NCI-H2081 (cell line): ENCODE measurements at places on chromosomes 2 and 18.

- no peak for DNase-seq
These were observed 45.0 kb downstream of the LAMA1 start for GRCh38 chr18:7072593-7072992.

GRCh38 chr2:181140414-181140813, 160.0 kb downstream of the UBE2E3 start:
- DNase-seq = peak; percentile 79

- DNase-seq = no peak
These were observed 3.2 kb downstream of the GPR35 start for GRCh38 chr2:240628507-240628807.

- no peak for DNase-seq
These were observed 96.9 kb downstream of the PHLPP1 start for GRCh38 chr18:62812242-62812641.

DNA sequence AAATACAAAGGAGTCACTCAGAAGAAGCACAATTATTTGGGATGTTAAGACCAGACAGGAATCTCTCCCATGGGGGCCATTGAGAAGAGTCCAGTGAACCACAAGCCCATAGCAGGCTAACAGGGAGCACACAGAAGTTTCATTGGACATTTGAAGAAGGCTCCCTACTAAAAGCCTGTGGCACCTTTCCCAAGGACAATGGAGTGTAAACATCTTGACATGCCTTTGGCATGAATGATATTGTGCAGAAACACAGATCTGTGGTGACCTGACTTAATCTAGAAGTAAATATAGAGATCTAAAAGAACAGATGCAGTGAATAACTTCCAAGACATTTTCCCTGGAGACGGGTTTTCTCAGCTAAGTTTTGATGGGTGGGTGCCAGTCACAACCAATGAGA, 221.5 kb downstream of the EPHA4 start:
- DNase-seq = no peak

DNA sequence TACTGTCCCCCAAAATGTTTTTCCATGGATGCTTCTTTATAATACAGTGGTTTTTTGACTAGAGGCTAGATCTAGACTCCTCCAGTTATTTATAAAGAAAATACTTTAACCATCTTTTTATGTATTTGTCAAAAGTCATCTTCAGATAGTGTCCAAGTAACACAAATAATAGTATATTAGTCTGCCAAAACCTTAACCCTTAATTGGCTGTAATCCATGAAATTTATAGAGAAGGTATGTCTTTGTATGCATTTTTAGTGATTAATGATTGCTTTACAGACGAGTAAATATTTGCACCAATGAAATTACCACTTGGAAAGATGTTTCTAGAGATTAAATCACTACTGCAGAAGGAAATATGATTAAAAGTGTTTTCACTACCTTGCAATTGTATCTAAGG, 451.8 kb upstream of the NRXN1 start:
- DNase-seq = peak; percentile 45

- DNase-seq = peak; percentile 56
These were observed 302.7 kb upstream of the TNP1 start for GRCh38 chr2:217162533-217162932.
